Activated CD4-positive, alpha-beta T cell treated with anti-CD3 and anti-CD28 coated beads, Interleukin-2, amount 10 ng/mL, durations not matched to agents 24 days and 14 days (primary cell): ENCODE measurements at places on chromosomes 3 and 15.

- no peak for DNase-seq
Observed at GRCh38 chr15:42190370-42190769, 17.7 kb downstream of the VPS39 start.

DNA sequence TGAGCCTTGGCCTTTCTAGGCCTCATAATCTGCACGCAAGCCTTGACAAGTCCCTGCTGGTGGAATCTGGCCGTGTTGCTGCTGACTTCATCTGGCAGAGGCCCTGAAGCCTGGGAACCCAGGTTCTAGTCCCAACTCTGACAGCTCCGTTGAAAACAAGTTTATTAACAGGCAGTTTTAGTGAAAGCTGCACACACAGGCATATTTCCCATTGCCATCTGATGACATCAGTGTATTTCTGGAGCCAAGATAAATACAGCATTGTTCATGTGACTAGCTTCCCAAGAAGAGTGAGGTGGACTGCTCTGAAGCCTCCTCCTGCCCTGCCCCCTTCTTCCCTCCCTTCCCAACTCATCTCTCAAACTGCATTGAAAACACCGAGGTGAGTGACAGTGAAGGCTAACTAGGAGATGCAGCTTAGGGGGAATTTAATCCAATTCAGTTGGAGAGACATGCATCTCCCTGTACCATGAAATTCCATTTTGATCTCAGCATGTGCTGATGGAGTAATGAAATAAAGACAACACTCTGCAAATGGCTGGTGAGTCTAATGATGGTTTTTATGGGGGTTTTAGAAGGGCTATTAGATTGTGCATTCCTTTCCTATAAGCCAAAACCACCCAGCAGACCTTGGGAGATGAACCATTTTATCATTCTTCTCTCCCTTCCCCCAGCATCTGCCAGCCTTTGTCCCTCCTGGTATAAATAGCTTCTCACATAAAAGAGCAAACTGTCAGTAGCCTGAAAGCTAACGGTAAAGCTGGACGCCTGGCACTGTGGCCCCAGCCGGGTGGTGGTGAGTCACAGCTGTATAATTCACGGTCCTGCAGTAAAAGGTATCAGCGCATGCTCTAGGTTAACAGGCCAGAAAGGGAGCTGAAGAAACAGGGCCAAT is 38.0 kb downstream of the PRICKLE2 start:
- no peak for DNase-seq

GRCh38 chr3:89762405-89762804 is 655.0 kb downstream of the EPHA3 start:
- DNase-seq = no peak

GRCh38 chr3:176395240-176395639 is 802.0 kb downstream of the TBL1XR1 start:
- no peak for DNase-seq

- no peak for DNase-seq
Observed at GRCh38 chr3:22172964-22173363, 422.0 kb upstream of the ZNF385D start.

DNA sequence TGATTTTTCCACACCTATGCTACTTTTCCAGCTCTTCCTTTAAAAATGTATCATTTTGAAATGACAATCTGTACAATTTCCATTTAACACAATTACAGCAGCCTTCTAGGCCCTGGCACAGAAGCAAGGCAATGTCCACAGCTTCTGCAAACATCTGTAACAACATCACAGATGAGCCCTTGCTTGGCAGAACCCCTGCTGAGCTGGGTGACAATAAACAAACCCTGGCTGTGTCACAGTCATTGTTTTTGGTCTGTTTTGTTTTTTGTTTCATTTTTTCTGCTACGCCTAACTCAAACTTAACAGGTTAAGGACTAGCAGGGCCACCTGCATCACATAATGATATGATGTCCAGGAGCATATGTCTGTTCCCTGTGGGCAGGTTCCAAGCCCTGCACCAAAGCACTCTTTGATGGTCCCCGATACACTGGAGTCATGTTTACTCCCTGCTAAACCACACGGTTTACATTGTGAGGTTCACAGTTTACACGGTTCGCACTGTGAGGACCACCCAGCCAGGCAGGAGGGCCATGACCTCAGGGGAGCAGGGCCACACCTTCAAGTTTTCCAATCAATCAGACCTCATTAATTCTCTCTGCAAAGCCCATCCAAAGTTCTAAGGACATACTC is 186.8 kb upstream of the CHRNA7 start:
- no peak for DNase-seq

GRCh38 chr3:80391573-80391972 is 623.8 kb upstream of the ROBO1 start:
- no peak for DNase-seq

- no peak for DNase-seq
Observed at GRCh38 chr3:66428733-66429132, 72.1 kb downstream of the LRIG1 start.

DNA sequence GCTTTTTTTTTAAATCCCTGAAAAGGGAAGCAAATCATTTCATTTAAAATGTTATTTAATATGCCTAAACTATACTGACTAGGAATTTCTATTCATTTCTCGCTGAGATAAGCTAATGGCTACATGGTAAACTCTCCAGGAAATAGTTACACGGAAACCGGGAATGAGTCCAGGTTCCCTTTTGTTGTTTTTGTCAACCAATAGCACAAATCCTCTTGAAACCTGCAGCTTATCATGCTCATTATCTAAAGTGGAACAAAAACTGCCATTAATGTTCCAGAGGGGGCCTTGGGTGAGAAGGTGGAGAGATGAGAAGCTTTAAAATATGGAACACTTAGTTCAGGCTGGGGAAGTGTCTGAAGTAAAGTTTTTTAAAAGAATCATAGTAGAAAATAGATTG is 113.5 kb upstream of the ALCAM start:
- no peak for DNase-seq

GRCh38 chr3:146967783-146968182 is 362.6 kb upstream of the PLSCR5 start:
- DNase-seq = no peak

DNA sequence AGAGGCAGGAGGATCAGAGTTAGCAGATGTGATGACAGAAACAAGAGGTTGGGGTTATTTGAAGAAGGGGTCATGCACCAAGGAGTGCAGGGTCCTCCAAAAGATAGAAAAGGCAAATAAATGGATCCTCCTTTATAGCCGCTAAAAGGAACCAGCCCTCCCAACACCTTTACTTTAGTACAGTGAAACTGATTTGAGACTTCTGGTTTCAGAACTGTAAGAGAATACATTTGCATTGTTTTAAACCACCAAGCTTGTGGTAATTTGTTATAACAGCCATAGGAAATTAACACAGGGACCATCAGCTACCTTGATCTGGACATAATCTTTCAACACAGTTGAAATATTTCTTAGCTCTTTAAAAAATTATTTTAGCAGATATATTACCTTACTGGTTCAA is 166.6 kb downstream of the TIGIT start:
- no peak for DNase-seq

DNA sequence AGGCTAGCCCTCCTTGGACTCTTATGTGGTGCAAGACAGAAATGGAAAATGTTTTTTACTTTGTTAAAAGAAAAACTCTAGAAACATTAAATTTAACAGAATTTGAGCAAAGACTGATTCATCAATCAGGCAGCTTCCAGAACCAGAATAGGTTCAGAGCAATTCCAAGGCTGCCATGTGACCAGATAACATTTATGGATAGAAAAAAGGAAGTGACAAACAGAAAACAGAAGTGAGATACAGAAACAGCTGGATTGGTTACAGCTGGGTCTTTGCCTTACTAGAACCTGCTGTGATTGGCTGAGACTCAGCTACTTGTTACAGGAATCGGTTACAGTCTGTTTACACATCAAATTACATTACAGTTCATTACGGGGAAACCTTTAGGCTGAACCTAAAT is 22.5 kb upstream of the OTOL1 start:
- DNase-seq = no peak

- DNase-seq = no peak
Observed at GRCh38 chr3:172777901-172778300, 27.4 kb downstream of the ECT2 start.

DNA sequence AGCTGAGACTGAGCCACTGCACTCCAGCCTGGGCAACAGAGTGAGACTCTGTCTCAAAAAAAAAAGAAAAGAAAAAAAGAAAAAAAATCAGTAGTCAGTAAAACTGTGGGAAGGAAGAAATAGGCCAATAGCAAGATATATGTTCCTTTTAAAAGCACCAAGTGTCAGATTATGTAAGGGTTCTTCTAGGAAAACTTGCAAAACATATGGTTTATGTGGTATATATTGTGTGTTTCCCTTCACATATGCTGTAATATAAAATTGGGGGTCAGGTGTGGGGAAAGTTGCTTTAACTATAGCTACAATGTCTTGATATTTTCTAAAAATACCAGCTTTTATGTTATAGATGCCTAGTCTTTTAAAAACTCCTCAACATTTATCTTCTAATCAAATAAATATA is 64.6 kb downstream of the ESYT3 start:
- no peak for DNase-seq

DNA sequence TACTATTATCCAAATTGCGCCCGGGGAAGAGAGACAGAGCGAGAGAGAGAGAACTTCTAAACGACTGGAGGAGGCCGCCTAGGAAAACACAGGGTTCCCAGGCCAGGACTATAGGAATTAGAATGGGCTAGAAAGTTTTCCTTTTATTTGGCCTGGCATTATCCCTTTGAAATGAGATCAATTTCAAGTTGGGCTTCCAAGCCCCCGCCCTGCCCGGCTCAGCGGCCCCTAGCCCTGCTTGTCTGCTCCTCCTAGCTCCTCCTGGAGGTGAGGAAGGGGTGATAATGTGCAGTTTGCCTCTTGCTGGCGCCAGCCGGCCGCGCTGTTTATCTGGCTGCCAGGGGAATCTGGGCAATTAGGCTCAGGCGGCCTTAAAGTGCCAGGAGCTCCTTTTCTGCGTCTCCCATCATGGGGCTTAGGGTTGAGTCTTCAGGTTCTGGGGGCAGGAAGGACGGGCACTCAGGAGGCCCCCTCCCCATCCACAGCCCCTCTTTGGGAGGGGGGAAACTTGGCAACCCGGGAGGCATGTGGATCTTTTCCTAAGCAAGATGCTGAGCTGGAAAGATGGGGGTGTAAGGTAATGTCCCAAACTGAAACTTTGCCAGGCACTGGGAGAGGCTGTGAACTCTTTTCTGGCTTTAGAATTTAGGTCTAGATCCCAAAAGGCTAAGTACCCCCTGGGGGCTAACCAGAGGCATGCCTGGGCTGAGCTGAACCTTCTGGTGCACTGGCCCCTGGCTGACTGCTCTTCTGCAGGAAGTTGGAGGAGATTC is 5.5 kb downstream of the SMAD6 start:
- no peak for DNase-seq

DNA sequence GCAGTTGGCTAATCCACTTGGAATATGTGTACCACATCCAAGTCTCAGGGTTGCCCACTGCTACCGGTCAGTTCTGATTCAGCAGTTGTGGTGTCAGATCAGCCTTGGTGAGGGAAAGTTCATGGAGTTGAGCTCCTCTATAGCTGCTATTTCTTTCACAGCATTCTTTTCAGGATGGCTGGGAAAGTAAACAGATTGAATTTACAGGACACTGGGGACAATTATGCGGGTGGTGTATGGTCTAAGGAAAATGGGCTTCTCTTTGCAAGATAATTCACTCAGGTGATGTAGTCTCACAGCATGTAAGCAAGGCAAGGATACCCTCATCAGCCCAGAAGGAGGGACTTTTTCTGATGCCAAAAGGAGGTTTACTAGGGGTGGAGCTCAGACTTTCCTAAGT is 249.9 kb downstream of the DOCK3 start:
- no peak for DNase-seq

GRCh38 chr15:95169541-95170459 is 938.4 kb downstream of the MCTP2 start:
- DNase-seq = no peak
